ENCODE measurements at places on chromosomes 16 and 17.

DNA sequence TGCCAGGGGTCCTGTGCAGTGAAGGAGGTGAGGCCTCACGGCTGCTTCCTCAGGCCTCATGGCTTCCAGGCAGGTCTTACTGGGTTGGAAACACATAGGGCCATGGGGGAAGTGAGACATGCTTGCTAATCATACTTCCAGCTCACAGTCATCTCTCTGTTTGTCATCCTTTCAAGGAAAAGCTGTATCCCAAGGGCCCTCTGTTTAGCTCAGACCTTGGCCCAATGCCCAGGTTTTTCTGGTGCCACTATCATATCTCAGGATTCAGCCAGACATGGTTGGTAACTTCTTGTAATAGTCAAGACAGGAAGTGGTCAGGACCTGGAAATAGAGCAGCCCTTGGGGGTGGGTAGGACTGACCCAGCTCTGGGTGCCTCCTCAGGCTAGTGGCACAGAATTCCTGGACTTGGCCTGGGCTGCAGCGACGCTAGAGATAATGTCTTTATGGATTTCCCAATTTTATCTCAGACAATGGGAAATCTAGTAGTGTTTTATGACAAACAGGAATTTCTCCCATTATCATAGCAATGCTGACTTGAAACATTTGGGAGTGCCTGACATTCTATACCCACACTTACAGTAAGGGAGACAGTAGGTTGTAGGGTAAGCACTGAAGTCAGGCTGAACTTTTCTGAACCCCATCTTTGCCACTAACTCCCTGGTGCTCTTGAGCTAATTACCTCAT lies 13.5 kb upstream of the ITGB3 start:
- peak; percentile 50 for DNase-seq

DNA sequence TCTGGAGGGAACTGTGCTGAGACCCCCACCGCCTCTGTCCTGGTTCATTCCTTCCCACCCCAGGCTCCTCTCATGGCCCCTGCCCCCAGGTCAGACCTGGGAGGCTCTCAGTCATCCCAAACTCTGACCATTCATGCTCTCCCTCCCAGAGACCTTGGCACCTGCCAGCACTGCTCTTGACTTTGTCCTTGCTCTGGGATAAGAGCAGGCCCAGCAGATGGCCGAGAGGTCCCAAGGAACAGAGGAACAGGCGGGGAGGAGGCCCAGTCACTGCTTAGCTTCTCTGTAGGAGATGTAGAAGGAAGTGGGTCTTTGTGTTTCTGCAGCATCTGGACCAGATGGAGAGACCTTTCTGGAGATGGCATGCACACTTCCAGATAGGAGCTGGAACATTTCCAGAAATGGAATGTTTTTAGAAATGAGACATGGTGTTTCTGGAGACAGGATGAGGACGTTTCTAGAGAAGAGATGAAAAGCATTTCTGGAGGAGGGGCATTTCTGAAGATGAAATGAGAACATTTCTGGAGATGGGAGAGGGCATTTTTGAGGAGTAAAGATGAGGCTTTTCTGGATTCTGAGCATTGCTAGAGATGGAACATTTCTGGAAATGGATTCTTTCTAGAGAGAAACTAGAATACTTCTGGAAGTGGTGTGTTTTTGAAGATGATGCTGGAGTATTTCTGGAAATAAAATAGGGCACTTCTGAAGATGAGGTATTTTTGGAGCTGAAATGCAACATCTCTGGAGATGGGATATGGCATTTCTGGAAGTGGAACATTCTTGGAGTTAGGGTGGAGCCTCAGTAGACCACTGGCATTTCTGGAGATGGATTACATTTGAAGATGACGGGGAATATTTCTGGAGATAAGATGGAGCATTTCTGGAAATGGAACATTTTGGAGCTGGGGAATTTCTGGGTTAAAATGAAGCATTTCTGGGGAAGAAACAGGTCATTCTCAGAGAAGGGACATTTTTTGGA lies 55.2 kb downstream of the RAI1 start:
- DNase-seq = no peak

DNA sequence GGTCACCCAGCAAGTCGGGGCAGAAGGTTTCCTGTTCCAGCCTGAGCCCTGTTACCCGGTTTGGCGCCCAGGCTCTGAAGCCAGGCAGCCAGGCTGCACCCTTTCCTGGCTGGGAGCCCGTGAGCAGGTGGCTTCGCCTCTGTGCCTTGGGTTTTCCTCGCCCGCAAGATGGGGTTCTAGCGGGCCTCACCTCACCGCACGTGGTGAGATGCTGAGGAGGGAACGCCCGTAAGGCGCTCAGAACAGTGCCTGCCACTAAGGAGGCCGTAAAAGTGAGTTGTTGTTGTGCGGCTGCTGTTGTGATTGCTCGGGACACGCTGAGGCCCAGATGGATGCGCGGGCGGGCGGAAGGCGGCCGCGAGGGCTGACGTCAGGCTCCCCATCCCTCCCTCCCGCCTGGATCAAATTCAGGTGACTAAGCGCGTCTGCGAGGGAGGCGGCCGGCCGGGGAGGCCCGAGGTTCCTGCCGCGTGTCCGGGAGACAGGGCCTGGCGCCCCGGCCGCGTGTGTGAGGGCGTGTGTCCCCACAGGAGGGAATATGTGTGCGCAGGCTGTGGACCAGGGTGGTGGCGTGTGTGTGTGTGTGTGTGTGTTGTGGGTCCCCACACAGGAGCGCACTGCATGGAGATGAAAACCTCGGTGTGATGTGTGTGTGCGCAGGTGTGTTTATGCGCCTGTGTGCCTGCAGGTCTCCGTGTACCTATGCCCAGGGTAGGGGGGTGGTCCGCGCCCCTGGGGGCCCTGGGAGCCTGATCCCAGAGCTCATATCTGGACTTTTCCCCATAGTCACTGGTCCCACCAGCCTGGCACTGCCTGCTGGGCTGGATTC lies 4.3 kb downstream of the CAMKK1 start:
- DNase-seq = no peak

GRCh38 chr17:35988164-35988563 lies 1.6 kb upstream of the CCL14 start:
- no peak for DNase-seq

DNA sequence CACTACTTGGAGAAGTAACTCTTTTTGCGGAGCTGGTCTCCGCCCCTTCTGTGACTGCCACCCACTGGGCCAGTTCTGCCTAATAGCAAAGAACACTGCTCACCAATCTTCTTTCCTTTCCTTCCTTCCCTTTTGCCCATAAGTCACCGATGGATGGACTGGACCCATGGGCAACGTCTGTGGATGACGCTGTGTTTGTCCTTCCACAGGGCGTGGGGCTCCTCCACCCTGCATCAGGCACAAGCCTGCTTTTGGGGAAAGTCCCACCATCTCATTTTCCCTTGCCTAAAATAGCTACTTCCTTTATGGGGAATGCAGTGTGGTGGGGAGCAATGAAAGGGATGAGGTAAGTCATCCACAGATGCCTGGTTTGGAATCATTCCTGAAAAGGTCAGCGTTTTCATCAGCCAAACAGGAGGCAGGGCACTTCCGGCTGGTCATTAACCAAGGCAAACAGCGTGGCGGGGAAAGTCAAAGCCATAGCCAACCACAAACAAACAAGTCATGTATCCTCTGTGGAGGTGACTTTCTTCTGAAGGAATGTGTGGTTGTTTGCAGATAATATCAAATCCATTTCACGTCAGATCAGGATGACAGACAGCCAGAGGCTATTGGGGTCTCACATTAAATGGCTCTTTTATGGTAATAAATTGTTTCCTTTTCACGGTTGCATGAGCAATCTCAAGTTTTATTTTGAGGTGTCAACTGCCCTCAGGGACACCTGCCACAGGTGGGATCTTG lies 30.7 kb upstream of the MED9 start:
- no peak for DNase-seq

DNA sequence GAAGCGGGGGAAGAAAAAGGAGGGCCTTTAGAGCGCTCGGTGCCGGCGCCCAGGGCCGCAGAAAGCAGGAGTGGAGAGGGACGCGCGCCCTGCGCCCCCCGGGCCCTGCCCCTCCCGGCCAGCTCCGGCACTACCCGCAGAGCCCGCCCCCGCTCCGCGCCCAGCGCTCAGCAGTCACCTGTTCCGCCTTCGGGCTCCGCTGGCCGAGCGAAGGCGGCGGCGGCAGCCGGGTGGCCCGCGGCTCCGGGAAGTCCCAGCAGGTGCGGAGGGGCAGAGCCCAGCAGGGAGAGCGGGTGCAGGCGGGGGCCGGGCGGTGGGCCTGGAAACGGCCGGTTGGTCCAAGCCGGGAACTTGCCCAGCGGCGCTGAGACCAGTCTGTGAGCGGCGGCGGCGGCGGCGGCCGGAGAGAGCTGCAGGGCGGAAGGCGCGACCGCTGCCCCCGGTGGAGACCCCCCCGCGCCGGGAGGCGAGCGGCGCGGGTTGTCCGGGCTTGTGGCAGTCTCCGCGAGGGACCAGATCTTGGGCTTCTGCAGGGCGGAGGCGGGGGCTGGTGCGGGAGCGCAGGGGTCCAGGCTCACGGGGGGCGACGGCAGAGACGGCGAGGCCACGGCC lies 2.2 kb downstream of the IRX3 start:
- no peak for DNase-seq

GRCh38 chr17:72702136-72702735 lies 390.3 kb downstream of the SLC39A11 start:
- DNase-seq = no peak

DNA sequence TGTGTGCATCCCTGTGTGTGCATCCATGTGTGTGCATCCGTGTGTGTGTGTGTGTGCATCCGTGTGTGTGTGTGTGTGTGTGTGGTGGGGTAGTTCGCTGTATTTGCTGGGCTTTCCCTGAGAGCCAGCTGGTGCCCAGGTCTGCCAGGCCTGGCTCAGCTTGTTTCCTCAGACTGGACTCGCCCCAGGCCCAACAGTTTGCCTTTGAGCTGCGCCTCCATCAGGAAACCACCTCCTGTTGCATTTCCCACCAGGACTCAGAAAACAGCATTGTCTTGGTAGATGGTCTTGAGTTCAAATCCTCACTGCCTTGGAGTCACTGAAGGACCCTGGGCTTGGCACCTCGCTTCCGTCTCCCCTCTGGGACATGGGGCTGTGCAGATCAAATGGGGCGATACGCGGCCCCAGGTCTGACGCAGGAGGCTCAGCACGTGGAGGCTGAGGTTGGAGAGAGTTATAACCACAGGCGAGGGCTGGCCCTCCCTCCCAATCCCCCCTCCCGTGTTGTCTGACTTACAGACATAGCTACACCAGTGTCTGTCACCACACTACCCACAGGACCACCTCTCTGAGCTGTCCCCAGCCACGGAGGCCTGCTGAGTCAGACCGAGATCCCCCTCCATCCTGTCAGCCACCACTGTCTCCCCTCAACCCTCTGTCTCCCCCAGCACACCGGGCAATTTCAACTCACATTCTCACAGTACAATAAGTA lies 4.7 kb downstream of the ITGAE start:
- no peak for DNase-seq

DNA sequence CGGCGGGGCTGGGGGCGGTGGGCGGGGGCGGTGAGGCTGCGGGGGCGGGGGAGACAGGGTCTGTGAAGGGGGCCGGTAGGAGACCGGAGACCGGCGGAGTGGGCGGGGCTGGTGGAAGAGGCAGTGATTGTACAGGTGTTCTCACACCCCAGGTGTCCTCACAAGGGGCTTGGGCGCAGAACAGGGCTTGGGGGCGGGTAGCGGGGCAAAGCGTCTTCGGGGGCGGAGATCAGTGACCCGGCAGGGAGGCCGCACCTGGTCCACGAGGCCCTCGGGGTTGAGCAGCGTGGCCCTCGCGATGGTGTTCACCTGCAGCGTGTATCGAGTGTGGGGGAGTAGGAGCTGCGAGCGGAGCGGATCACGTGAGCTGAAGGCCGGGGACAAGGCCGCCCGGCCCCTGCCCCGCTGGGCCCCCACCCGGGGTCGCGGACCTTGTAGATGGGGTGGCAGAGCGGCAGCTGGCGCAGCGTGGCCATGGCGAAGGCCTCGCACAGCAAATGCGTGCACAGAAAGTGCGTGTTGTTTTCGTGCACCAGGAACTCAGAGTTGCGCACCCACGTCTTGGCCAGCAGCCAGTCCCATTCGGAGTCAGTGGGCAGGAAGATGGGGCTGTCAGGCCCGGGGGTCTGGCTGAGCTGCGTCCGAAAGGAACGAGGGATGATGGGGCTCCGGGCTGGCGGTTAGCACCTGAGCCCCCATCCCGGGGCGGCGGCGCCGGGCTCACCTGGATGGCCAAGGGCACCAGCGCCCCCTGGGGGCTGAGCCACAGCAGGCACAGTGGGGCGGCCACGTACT lies 8.5 kb downstream of the ALOXE3 start:
- DNase-seq = peak; percentile 65

- DNase-seq = no peak
These were observed 91.3 kb downstream of the SOCS1 start for GRCh38 chr16:11164482-11165270.

DNA sequence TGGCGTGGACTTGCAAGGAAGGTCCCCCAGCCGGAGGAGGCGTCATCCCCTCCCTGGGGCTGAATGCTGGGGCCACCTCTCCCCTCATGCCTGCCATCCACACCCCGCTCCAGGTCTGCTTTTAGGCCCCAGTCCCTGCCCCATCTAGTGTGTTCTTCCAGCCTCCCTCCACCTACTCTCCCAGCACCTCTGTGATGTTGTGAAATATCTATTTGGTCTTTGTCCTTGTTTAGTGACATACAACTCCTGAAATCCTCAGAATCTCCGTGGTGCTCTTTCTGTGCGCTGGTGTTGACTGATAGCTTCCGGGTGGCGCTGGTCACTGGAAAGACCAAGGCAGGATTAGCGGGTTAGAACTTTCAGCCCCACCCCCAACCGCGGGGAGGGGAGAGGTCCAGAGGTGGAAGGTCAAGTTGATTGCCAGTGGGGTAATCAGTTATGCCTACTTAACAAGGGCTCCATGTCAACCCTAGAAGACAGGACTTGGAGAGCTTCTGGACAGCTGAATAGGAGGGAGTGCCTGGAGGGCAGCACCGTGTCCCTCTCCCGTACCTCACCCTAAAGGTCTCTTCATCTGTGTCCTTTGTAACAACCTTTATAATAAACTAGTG lies 10.1 kb downstream of the TBC1D24 start:
- DNase-seq = no peak

- no peak for DNase-seq
These were observed 10.1 kb upstream of the KRT28 start for GRCh38 chr17:40809721-40810421.

GRCh38 chr17:30369995-30370394 lies 8.7 kb upstream of the CPD start:
- DNase-seq = no peak

GRCh38 chr17:82236142-82236971 lies 7.5 kb downstream of the SLC16A3 start:
- DNase-seq = peak; percentile 74

DNA sequence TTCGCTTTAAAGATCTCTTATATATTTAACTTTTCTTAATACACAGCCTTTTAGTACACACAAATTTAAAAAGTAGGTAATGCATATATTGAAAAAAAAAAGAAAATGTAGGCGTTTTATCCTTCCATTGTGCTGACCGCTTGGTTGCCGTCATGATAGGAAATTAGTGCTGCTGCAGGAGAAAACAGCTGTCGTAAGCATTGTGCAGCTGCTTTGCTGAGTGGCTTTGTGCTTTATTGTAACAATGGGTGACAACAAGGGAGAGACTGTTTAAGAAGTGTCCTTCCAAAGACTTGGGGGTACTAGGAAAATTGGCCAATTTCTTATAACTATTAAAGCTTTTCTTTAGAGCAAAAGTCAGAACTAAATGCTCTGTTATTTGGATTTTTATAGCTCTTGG lies 5.0 kb downstream of the HERPUD1 start:
- DNase-seq = no peak
